ENCODE measurements at places on chromosomes 5 and 9.
A peak's percentile ranks its signal among the peaks of the same experiment; 100 is the strongest.

GRCh38 chr9:36877239-36877638 is 156.8 kb downstream of the PAX5 start:
- no peak for DNase-seq

DNA sequence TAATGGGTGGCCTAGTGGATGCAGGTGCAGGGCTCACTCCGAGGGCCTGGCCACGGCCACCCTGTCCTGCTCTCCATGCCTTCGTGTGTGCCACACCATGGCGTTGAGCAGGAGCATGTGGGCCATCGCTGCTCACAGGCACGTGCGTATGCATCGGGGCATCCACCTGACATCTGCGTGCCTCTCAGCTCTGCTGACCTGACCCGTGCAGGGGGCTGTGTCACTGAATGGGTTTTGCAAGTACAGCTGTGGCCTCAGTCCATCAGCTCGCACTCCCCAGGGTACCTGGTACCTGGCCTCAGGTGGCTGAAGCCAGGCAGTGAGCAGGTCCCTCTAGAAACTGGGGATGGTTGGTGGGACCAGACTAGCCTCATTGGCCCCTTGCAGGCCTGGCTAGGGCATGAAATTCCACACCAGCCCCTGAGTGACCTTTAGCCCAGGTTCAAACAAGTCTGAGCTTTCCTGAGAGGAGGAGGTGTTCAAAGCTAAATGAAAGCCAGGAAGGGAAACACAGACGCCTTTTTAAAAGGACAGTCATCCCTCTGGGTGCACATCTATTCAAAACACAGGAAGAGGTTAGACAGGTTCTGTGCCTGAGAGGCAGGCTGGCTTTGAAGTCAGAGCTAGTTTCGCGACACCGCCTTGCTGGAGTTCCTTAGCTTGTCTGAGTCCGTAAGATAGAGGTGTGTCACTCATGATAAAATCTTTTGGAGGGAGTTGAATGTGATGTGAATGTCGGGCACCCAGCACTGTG is 74.0 kb downstream of the MACROH2A1 start:
- peak; percentile 73 for DNase-seq

- no peak for DNase-seq
These were observed 158.9 kb downstream of the RMI1 start for GRCh38 chr9:84139296-84140070.

DNA sequence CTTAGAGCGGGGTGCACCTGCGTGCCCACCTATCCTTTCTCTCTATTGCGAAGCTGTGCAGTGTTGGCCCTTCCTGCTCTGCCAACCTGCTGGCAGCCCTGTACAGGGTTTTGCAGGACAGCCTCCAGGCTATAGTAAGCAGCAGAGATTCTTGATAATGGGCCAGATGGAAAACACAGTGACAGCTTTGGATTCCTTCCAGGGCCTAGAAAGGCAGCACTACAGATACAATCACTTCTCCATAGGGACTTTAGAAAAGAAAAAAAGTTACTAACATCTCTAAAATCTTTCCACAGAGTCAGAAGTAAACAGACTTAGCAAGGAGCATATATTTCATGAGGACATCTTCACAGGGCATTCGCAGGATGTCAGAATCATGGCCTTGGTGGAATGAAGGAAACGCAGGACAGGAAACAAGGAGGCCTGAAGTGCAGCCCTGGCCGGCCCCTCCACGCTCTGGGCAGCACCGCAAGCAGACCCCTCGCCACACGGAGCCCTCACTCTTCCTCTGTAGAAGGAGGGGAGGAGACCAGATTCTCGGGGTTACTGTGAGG is 172.1 kb upstream of the GAS1 start:
- DNase-seq, result no peak

DNA sequence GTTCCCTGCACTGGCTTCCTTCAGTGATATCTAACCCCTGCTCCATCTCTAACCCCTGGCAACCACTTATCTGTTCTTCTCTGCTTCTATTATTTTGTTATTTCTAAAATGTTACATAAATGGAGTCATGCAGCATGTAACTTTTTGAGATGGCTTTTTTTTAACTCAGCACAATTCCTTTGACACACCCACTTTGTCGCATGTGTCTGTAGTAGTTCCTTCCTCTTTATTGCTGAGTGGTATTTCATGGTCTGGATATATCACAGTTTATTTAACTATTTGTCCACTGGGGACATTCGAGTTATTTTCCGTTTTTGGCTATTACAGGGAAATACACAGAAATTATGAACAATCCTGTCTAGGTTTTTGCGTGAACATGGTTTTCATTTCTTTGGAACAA is 200.2 kb downstream of the TRIO start:
- DNase-seq, result no peak

Data from activated CD8-positive, alpha-beta T cell treated with anti-CD3 and anti-CD28 coated beads, Interleukin-2, amount 10 ng/mL, durations not matched to agents 7 days and 5 days (primary cell).